Right cardiac atrium (tissue), 5 donors: ENCODE measurements at places on chromosomes 4 and X.

DNA sequence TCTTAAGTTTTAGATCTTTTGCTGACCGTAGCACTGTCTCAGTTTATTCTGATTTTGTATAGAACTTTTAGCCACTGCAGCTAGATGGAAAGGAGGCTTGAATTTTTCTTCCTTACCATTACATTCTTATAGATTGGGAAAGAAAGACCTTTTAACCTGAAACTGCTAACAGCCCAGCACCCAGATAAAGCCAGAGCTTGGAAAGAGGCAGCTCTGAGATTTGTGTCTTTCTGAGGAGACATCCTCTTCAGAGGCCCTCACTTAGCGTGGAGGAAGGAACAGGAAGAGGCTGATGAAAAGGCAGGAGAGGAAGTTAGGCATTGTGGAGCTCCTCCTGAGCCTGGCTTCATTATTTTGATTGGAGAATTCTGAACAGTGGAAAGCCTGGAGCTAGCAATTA is 35.1 kb downstream of the ATG4A start:
- no peak for DNase-seq

DNA sequence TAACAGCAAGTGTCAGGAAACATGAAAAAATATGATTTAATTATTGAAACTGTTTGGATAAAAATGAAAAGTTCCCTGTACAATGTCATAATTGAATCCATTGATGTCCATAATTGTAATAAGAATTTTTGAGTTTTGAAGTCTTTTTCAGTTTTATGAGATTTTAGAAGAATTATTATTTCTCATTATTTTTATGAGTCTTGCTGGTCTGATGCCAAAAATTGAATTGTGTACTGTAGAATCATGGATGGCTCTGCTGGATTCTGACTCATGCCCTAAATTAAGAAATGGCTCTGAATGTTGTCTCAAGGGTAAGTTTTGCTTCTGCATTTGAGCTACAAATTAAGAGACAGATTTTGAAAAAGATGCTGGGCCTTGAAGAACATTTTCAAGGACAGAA is 132.8 kb upstream of the MAP9 start:
- DNase-seq, result no peak

GRCh38 chr4:77960367-77960766 is 96.8 kb upstream of the FRAS1 start:
- DNase-seq, result no peak

- DNase-seq, result no peak
These were observed 478.0 kb downstream of the KCNIP4 start for GRCh38 chr4:21470535-21470934.

GRCh38 chrX:42246814-42247213 is 323.5 kb upstream of the CASK start:
- no peak for DNase-seq

DNA sequence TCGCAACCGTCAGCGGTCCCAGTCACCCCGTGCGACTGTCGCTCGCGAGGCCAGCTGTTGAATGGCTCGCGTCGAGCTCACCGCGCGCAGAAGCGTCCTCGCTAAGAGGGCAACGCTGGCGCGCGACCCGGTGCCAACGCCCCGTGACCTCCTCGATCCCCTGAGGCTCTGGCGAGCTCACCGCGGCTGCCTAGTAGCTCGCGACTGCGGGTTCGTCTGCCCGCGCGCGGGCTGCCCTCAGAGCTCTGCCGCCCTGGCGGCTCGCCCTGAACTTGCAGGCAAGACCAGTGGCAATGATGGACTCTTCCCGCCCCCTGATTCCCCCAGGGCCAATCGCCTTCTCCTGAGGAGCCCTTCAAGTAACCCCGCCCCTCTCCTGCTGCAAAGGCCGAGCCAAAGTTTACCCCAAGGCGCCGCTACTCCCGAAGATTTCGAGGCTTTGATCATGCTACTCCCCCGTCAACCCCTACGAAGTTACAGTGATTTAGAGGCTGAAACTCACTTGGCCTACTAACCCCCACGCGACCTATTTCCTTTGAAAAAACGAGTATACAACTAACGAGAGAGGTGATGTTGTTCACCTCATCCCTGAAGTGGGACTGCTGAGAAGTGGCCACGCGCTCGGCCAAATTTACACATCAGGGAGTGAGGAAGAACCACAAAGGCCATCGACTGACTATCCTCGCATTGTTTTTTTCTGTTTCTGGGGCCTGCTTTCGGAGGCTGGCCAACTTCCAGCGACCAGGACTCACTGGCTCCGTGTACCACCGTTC is 37.5 kb downstream of the PGRMC1 start:
- DNase-seq, result peak; percentile 52

DNA sequence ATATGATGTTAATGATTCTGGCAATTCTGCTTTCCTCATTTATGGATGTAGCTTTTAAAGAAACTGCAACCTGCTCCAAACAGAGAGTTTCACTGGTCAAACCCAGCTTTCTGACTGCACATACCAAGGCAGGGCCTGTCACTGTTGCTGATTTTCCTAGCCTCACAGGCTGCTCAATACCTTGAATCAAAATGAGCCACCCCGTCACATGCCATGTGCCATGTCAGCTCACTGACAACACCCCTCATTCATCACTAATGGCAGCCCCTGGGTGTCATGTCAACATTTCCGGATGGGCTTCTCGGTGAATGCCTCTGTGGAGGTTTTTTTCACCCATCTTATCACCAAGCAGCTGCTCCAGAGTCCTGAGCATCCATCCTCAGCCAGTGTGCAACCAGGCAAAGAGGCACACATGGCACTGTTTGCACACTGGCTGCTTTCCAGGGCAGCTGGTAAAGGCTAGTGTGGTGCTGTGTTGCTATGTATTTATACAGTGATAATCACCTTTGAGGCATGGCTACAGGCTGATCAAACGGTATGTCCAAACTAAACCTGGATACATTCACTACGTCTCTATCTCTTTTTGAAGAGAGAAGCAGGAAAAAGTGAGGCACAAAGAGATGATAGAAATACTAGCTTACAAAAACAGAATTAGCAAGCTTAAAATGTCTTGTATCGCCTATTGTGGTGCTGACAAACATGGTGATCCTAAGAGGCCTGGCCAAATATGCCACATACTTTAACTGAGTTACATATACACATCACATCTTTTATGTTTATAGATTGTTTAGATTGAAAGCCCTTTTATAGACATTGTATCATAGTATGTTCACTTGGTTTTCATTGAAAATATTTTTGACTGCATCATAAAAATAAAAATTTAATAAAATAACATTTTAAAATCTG is 94.6 kb upstream of the INPP4B start:
- no peak for DNase-seq

DNA sequence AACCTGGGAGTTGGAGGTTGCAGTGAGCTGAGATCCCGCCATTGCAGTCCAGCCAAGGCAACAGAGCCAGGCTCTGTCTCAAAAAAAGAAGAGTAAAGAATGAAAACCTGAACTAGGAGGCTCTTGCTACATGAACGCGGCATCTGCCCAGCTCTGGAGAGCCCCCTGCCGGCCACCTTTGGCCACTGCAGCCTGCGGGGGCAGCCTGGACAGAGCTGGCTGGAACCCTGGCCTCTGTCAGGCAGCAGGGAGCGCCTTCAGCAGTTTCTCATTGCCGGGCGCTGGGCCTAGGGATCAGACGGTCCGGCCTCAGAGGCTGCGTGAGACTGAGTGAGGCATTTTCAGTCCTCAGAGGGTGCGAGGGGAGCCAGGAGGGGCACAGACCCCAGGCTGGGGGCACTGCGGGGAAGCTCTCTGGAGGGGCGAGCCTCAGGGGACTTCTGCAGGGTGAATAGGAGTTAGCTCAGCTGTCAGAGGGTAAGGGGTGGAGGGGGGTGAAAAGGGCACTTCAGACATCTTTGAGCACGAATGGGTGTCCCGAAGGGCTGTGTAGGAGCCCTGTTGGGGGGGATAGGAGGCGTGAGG is 17.5 kb downstream of the DOK7 start:
- DNase-seq, result peak; percentile 71

GRCh38 chr4:127788517-127788916 is 6.4 kb downstream of the HSPA4L start:
- no peak for DNase-seq
